ENCODE measurements at places on chromosomes 16 and 17. TPM values are rescaled to one million over a fixed set of nuclear protein-coding genes. Genes with fewer than 3 reads are reported as not detected.

The KIF18B gene
- 2.1 TPM for total RNA-seq

The CCL4 gene
- total RNA-seq = 1.8 TPM

- peak; percentile 78 for DNase-seq
Measured at GRCh38 chr17:37488009-37488604, 1.6 kb upstream of the DUSP14 start.

DNA sequence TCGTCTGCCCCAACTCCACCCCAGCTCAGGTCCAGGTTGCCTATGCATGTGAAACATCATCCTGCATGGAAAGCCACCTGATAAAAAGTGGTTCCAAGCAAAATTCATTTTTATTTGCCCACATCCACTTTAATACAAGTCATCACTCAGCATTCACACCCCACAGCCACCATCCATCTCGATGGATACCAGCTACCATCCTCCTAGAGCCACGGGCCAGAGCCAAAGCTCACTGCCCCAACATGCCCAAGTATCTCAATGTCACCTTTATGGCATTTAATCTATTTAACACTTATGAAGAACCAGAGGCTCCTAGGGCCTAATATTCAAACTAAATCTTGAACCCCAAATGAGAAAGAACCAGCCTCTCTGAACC lies 70.5 kb downstream of the COPRS start:
- no peak for DNase-seq

The SP6 gene
- total RNA-seq = 1.3 TPM

DNA sequence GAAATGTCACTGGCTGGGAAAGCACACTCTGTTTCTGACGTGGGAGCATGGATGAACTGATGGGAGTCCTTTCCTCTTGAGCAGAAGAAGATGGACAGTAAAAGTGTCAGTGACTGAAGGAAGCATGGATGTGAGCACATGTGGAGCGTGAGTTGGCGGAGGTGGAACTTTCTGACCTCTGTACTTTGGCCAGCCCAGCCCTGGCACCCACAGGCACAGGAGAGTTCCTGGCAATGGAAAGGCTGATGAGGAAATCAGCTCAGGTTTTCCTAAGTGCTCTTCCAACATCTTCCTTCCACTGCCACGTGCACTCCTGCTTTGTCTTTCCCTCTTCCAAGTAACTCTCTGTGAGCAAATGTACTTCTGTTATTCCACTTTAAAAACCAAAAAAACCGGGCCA lies 276.8 kb downstream of the NTN1 start:
- DNase-seq = peak; percentile 38

- DNase-seq = no peak
Measured at GRCh38 chr17:78785011-78785662, 3.1 kb upstream of the CYTH1 start.

The TNS4 gene
- total RNA-seq = not detected

DNA sequence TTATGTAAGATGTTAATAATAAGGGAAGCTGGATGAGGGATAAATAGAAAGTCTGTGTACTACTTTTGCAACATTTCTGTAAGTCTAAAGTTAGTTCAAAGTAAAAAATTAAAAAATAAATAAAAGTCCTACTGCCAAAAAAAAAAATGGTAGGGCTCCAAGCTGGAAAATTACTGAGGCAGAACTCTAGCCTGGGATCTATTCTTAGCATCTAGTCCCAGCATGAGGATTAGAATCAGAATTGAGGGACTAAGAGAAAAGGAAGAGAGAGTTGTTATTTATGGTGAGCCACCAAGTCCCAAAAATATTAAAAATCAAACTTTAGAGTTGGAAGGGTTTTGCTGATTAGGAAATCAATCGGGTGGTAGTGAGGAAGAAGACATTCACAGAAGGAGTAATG lies 110.3 kb downstream of the CYB561 start:
- DNase-seq = no peak

DNA sequence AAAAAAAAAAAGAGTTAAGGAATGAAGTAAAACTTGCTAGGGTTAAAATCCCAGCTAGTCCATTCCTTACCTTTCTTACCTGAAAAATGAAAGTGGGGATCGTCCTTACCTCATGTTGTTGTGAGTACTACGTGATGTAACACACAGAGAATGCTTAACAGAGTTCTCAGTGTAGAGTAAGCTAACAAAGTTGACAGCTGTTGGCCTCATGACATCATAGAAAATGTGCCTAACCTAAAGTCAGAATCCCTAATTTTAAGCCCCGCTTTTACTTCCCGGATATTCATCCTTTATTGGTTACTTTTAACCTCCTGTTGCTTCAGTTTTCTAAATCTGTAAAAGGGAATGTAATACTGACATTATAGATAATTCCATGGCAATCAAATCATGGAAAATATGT lies 505.8 kb upstream of the HSBP1 start:
- no peak for DNase-seq

DNA sequence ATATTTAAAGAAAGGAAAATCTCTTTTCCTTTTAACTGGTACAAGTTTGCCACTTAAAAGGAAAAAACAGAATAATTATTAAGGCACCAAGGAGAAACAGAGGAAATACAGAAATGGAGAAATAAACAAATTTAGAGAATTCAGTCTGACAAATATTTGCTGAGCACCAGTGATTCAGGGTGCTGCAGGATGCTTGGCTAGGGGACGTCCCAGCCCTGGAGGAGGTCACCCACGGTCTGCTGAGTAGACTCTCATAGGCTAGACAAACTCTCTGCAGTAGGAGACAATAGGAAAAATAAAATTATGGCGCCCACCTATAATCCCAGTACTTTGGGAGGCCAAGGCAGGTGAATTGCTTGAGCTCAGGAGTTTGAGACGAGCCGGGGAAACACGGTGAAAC lies 15.9 kb downstream of the C1QTNF1 start:
- DNase-seq = no peak

The NPIPA7 gene
- total RNA-seq = 11.2 TPM

The KRTAP3-2 gene
- not detected for total RNA-seq

- DNase-seq = no peak
Measured at GRCh38 chr16:75938818-75939217, 212.5 kb upstream of the CPHXL start.

GRCh38 chr17:47276868-47277267 lies 23.2 kb downstream of the ITGB3 start:
- DNase-seq = peak; percentile 61

DNA sequence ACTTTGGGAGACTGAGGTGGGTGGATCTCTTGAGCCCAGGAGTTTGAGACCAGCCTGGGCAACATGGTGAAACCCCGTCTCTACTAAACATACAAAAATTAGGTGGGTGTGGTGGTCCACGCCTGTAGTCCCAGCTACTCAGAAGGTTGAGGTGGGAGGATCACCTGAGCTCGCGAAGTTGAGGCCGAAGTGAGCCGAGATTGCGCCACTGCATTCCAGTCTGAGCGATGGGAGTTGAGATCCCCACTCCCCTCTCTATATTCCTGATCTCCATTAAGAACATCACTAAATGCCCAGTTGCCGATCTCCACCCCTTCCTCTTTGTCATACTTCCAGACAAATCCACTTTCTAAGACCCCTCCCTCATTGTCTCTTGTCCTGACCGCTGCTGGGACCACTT lies 24.3 kb upstream of the ZNF652 start:
- DNase-seq = no peak
